ENCODE measurements at places on chromosomes 12 and 14.

DNA sequence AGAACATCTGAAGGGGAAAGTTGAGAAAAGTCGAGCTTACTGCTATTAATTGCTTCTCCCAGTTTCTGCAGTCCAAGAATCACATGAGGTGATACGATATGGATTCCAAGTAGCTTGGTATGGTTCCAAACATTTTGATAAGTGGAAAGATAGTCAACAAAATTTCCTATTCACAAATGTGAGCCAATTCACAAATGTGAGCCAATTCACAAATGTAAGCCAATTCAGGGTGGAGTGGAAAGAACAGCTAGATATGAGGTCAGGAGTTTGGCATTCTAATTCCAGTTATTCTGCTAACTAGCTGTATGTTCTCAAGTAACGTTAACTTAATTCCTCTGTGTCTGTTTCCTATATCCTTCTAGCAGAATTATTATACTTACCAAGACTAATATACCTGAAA is 37.6 kb upstream of the DHRS4 start:
- DNase-seq = no peak

DNA sequence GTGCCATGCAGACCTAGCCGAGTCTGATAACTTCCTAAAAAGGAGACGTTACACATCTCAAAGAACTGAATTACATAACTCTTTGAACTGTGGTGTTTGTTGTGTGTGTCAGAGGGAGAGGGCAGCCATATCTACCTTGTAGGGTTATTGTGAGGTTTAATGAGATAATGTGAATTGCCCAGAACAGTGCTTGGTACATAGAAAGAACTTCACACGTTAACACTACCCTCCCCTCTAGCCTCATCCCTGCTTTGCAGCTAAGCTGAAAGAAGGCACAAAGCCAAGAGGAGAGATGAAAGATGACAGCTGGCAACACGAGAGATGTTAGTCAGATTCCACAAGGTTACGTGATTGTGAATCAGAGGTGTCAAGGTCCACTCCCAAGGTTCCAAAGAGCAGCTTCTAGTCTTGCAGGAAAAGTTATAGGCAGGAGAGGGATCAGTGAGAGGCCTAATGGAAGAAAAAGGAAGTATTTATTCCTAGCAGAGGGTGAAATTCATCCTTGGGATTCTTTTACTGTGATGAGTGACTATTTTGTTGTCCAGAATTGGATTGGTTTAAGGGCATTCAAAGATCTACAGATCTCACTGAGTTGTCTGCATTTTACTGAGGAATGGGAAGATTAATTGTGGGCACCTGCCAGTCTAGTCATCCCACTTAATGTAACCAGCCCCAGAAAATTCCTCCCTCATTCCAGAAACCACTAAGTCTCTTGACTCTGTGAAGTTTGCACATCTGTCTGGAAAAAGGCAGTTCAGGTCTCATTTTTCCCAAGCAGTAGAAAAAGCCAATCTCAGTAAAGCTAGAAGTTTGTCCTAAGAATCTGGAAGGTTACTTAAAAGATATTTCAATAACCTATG is 25.9 kb upstream of the WNK1 start:
- DNase-seq = no peak

DNA sequence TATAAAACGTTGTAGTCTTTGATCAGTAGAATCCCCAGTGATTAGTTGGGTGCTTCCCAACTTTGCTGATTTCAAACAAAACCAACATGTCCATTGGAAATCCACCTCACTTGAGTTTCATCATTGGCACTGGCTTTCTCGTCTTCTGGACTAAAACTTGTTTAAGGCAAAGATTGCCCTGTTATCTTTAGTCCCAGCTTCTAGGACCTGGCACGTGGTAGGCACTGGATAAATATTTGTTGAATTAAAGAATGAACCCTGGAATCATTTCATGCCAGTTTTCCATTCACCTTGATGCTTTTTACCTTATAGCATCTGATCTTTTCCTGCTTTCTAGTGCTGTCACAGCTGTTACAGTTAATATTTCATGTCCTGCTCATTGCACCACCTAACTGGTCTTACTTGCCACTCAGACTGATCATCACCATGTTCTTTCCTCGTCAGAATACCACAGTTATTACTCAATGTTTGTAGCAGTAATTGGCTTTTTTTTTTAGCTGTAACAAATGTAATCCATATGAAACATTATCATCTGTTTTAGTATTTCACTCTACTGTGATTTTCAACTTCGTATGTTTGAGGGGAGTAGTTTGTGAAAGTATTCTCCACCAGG is 7.3 kb upstream of the C12orf50 start:
- DNase-seq = no peak

- no peak for DNase-seq
Observed at GRCh38 chr12:52521568-52522266, 1.5 kb upstream of the KRT5 start.

DNA sequence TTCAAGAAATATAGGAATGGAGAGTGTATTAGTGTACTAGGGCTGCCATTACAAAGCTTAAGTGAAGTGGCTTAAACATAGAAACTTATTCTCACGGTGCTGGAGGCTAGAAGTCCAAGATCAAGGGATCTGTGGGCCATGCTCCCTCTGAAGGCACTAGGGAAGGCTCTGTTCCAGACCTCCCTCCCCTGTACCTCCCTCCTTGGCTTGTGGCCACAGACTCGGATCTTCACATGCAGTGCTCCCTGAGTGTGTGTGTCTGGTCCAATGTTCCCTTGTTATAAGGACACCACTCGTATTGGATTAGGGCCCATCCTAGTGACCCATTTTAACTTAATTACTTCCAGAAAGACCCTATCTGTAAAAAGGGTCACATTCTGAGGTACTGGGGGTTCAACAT is 225.6 kb downstream of the VRK1 start:
- no peak for DNase-seq

- no peak for DNase-seq
Observed at GRCh38 chr12:113228394-113229028, 7.2 kb downstream of the TPCN1 start.

DNA sequence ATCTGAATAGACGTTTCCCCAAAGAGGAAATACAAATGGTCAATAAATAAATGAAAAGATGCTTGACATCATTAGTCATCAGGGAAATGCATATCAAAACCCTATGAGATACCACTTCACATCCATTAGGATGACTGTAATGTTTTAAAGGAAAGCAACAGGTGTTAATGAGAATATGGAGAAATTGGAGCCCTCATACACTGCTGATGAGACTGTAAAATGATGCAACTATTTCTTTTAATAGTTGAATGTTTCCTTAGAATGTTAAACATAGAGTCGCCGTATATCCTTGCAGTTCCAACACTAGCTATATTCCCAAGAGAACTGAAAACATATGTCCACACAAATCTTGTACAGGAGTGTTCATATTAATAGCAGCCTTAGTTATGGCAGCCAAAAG is 133.2 kb downstream of the SLC38A4 start:
- DNase-seq = no peak

- DNase-seq = no peak
Observed at GRCh38 chr12:46461907-46462640, 89.5 kb upstream of the SLC38A2 start.

DNA sequence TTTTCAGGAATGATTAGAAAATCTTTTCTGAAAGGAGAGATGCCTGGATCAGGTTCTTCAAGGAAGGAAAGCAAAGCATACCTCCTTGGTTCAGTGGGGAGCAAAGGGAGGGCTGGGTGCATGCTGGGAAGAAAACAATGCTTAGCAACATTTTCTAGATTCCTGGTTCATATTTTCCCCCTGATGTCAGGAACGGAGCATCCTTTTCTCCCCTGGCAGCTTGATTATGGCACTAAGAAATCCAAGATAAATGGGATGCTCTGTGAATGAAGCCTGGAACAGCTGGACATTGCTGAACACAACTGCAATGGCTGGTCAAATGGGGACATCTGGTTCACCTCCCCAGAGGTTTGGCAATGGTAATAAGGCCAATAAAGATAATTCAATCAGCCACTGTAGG is 50.9 kb downstream of the KCNA5 start:
- no peak for DNase-seq

DNA sequence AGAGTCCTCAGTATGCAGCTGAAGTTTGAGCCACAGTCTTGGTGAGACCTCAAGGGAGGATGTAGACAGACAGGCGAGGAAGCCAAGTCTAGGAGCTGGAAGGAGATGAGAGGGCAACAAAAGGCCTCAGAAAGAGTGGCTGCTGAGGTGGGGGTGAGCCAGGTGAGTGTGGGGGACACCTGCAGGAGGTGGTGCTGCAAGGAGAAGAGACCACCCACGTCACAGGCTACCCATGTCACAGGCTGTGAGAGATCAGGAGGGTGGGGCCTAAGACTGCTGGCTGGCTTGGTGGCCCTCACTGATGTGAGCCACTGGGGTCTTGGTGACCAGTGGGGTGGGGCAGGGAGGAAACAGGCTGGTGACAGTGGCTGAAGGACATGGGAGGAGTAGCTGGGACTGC is 97.3 kb downstream of the KIF26A start:
- no peak for DNase-seq

DNA sequence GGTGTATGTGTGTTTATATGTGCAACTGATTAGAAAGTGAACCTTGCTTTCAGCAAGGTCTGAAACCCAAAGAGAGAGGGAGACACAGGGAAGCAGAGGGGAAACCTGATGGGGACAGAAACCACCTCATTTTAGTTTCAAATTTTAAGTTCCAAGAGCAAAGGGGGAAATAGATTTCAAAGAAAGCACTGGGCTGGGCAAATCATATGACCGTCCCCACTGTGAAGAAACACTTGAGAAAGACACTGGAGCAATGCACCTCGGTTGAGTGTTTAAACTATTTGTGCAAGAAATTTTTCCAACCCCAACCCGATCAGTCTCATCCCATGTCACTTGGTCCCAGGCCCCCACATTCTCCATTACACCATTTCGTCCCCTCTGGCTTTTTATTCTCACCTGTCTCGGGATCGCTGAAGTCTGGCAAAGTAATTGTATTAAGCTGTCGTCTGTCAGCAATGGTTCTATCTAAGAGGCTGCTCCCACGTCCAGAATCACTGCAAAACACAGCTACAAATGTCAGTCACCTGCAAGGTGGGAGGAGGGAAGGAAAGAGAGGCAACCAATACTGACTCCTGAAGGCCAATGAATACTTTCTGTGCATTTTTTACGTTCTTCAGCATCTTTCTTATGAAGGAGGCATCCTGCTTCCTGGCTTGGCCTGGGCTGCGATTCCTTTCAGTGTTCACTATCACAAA is 205.7 kb downstream of the TTC7B start:
- DNase-seq = no peak

DNA sequence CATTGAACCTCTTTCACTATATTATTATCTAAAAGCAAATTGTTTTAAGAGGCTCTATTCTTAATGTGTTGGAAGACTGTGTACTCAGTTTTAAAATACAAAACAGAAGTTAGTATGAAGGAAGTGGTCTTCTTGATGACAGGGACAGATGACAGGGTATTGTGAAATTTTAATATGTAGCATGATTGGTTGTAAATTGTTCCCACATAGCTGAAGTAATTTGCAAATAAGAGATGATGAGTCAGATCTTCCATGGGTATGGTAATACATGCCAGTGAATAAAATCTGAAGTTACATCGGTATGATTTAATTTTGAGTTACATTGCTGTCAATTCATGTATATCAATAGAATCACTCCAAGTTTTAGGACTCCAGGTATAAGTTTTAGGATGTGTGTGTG is 454.8 kb downstream of the AEBP2 start:
- no peak for DNase-seq

DNA sequence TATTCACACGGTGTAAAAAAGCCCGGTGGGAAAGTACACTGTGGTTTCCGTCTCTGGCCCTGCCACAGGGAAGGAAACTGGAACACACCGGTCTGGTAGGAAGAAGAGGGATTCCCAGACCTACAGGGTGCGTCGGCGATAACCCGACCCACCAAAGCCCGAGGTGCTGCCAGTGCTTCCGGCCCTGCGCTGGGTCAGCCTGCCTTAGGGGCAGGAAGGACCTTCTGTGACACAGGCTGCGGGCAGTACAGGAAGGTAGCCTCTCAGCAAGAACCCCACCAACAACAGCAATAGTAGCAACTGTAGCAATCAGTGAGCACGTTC is 169.5 kb upstream of the FKBP4 start:
- no peak for DNase-seq

- no peak for DNase-seq
Observed at GRCh38 chr12:70122804-70123203, 120.4 kb upstream of the CNOT2 start.

All from activated CD4-positive, alpha-beta T cell treated with anti-CD3 and anti-CD28 coated beads, Interleukin-2, amount 50 U/mL, for 48 hours (primary cell).